Activated CD8-positive, alpha-beta memory T cell treated with anti-CD3 and anti-CD28 coated beads for 4 hours (primary cell): ENCODE measurements at places on chromosomes 4 and X.

DNA sequence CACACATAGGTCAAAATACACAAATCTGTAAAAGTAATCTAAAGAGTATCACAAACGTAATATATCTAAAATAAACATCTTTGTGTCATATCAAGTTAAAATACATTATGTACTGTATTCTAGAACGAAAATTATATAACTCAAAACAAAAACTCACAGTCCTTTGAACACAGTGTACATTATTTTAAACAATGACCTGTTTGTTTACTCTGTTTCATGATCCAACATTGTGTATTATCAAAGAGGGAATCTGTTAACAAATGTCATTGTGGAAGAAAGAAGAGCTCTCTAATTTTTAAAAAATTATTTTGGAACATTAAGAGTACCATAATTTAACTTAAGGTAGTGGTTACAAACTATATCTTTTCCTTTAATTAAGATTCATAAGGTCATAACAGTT lies 144.1 kb downstream of the FRYL start:
- DNase-seq: no peak

DNA sequence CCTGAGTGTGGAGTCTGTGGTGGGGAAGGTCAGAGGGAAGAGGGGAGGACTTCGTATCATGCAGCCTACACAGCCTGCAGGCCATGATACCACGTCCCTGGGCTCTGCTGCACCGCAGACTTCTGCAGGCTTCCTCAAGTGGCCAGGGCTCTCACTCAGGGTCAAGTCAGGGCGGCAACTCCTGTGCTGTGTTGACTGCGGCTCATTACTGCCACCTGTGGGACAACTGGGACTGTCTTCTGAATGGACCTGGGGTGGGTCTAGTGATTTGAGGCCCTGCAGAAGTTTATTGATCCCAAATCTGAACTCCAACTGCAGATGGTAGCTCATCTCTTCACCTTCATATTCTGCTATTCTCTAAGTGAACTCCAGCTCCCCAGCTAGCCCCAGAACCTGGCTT lies 167.1 kb downstream of the NSUN7 start:
- no peak for DNase-seq

GRCh38 chrX:4379071-4379470 lies 665.6 kb upstream of the PRKX start:
- DNase-seq: no peak

DNA sequence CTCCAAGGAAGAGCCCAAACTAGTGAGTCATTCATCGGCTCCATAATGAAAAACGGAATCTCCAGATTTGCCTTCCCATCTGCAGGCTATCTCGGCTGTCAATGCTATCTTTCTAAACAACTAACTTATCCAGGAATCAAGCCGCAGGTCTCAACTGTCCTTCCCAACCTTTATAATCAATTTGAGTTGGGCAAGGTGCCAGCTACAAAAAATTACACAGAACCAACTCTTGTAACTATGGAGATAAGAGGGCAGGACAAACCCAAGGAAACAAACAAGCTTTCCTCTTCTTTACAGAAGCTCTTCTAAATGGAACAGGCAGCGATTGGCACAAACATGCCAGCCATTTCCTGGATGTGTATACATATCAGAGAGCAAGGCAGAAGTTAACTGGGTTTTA lies 61.2 kb upstream of the RAI2 start:
- no peak for DNase-seq

DNA sequence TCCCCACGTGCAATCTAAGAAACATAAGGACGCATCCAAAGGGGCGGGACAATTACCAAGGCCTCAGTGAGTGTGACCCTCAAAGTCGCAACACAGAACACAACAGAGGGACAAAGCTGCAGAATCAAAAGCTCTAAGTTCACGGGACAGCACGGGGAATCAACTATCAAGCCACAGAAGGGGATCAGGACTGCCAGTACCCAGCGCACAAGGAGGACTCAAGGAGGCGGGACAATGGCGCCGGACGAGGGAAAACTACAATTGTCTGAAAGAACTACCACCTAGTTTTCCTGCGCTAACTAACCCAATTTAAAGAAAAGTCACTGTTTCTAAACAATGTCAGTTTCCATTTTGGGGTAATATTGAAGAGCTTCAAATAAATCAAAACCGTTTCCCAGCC lies 1.3 kb downstream of the FAM53A start:
- no peak for DNase-seq

DNA sequence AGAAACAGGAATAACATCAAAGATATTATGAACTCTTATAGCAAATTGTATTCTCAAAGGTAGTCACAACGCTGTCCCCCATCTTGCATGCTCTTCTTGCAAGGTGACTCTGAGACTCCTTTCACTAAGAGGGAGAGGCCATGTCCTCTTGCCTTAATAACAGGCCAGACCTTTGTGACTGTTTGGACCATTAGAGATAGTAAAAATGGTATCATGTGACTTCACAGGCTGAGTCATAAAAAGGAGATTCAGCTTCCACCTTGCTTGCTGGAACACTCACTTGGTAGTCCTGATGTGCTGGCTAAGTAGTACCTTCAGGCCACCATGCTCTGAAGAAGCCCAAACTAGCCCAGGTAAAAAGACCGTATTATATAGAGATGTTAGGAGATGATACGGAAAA lies 143.8 kb downstream of the FBXW7 start:
- DNase-seq: no peak

- no peak for DNase-seq
These were observed 209.9 kb downstream of the SHROOM3 start for GRCh38 chr4:76644831-76645485.

- DNase-seq: no peak
These were observed 15.3 kb downstream of the DDIT4L start for GRCh38 chr4:100174985-100175383.

GRCh38 chr4:74942251-74942917 lies 9.5 kb downstream of the PARM1 start:
- DNase-seq: no peak

DNA sequence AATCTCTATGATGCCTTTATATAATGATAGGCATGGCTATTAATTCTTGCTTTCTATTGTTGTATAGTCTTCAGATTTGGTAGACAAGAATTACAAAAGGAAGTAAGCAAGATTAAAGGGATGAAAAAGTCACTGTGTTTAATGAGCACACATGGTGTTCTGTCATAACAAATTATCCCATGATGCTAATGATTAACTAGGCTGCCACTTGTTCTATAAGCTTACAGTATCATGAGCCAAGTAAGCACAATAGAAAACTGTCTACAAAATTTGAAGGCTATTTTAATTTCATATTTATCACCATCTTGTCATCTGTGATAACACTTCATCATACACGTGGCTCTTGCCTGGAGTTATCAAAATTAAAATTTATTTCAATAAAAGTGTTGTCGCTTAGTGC lies 466.7 kb downstream of the GASK1B start:
- no peak for DNase-seq

DNA sequence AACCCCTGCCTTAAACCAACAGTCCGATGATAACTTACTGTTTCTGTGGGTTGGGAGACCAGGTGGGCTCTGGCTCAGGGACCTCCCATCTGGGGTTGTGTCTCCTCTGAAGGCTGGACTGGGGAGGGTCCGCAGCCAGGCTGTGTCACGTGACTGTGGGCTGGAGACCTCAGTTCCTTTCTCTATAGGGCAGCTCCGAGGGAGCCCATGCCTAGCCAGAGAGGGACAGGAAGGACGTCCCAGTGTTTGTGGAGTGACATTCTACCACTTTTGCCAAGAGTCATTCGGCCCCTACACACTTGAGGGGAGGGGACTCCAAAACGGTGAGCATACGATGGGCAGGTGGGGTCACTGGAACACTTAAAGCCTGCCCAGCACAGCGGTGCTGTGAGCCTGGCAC lies 4.5 kb downstream of the PCGF3 start:
- no peak for DNase-seq

DNA sequence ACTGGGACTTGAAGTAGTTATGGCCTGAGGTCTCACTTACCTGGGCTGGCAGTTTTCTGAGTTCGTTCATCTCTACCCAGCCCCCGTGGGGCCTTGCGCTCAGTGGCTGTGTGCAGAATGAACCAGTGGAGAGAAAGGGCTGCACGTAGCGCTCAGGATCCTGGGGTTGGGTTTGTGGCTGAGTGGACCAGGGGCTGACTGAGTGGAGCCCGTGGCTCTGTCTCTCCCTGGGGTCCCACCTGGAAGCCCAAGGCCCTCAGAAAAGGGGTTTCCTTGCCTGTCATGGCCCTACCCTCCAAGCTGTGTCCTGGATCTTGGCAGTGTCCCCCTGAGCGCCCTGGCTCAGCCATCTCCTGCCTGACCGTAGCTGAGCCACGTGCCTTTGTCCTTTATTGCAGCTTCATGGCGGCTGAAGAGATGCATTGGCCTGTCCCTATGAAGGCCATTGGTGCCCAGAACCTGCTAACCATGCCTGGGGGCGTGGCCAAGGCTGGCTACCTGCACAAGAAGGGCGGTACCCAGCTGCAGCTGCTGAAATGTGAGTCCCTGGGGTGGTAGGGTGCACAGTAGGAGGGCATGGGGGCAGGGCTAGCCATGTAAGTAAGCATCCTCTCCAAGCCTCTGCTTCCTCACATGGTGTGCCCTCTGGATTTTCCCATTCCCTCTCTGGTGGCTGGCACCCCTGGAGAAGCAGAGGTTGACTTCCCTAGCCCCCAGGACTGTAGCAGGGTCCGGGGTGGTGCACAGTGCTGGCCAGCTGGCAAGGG lies 23.2 kb upstream of the ADD1 start:
- DNase-seq: no peak

DNA sequence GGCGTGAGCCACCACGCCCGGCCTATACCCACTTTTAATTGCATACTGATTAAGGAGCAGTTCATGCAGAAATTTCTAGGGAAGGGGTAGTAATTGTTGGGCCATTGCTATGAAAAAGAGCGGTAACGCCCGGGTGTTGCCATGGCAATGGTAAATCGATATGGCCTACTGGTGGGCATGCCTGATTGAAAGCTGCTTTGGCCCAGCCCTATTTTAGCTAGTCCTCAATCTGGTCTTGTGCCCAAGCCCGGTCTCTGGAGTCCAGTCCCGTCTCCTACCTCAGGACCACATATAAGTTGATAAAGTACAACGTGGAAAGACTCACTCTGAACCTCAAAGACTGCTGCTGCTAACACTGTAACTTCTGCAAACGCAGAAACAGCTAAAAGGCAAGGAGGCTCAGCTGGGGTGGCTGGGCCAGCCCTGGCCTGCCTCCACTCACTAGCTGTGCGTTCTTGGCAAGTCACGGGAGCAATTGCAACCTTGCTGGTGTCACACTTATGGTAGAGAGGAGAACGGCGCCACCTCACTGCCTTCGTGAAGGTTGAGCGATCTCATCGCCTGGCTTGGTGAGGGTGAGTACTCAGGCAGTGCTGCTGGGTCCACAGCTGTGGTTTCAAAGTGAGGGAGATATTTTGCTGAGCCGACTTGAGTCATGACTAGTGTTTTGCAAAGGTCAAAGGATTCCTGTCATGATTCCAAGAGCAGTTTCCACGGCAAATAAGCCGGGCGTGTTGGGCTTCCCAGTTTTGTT lies 57.0 kb upstream of the GRPEL1 start:
- DNase-seq: no peak

DNA sequence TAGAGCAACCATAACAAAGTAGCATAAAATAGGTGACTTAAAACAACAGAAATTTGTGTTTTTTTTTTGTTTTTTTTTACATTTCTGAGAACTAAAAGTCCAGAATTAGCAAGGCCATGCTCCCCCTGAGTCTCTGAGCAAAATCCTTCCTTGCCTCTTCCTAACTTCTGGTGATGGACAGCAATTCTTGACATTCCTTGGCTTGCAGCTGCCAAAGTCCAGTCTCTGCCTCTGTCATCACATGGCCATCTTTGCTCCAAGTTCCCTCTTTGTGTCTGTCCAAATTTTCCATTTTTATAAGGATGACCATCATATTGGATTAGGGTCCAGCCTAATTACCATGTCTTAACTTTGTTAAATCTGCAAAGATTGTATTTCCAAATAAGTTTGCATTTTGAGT lies 407.2 kb downstream of the PDHA2 start:
- no peak for DNase-seq

GRCh38 chrX:119942173-119942819 lies 1.3 kb downstream of the NKAP start:
- no peak for DNase-seq

GRCh38 chr4:131509521-131509920 lies 1639.6 kb upstream of the PCDH10 start:
- DNase-seq: no peak

DNA sequence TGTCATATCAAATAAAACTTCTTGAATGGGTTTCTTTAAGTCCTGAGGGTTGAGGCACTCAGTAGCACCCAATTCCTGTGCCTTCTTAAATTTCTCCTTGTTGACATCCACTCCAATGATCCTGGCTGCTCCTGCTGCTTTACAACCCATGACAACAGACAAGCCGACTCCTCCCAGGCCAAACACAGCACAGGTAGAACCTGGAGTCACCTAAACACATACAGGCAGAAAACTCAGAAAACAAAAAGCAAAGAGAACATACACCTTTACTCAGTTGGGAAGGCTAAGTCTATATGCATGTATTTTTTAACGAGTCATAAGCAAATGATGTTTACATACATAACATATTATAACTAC lies 10.3 kb downstream of the ADH6 start:
- no peak for DNase-seq

GRCh38 chr4:112818594-112818965 lies 181.6 kb downstream of the LARP7 start:
- DNase-seq: no peak
